Ovary (tissue), 10 donors: ENCODE measurements at places on chromosomes 6 and 20. TPM values are rescaled to one million over a fixed set of nuclear protein-coding genes. Genes with fewer than 3 reads are reported as not detected.

DNA sequence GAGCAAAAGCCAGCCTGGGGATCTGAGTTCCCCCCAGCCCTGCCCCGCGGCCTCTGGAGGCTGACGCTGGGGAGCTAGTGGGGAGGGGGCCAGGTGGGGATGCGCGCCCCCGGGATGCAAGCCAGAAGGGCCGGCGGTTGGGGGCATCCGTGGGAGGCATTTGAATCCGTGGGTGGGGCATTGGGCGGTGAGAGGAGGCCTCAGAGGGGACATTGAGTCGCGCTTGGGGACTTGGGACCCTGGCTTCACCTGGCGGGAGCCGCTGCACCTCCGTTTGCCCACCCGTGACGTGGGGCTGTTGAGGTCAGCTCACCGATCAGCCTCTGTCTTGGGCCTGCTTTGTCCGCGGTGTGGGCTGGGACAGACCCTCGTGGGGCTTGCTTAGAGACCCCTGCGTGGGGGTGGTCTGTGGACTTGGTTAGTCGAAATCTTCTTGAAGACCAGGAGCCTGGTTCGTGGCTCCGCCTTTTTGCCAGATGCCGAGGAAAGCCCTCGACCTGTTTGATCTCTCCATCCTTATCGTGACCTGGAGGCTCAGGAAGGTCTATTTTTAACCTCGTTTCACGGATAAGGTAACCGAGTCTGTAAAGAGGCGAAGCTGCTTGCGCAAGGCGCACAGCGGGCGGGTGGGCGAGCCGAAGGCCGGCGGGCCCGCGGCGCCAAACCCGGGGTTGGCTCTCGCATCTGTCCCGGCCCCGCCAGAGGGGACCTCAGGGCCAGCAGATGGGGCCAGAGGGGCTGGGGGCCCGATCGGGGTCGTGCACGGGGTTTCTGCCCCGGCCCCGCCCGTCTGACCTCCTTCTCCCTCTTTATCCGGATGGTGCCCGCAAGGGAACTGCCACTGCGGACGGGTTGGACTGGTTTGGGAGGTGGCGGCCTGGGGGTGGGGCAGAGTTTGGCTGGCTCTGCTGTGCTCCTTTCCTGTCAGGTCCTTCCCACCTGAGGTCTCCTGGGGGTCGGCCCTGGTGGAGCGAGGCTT lies 8.3 kb downstream of the FAM110A start:
- peak overlapping the region; percentile 24 for H3K4me3 ChIP-seq
- H3K27ac ChIP-seq: no peak overlapping the region
- H3K4me1 ChIP-seq: peaks cover 5% of the 10 kb centered on the region
- no peaks in the 10 kb centered on the region for H3K27me3 ChIP-seq
- no peak for DNase-seq

GRCh38 chr20:8518878-8519277 lies 386.8 kb downstream of the PLCB1 start:
- no peaks in the 10 kb centered on the region for H3K4me1 ChIP-seq
- no peaks in the 10 kb centered on the region for H3K27me3 ChIP-seq
- no peak overlapping the region for H3K4me3 ChIP-seq
- no peaks in the 10 kb centered on the region for H3K36me3 ChIP-seq

GRCh38 chr6:56816370-56816769 lies 138.5 kb upstream of the BEND6 start:
- no peak overlapping the region for H3K4me3 ChIP-seq
- DNase-seq: no peak
- H3K36me3 ChIP-seq: no peaks in the 10 kb centered on the region
- no peaks in the 10 kb centered on the region for H3K27me3 ChIP-seq
- peaks cover 2% of the 10 kb centered on the region for H3K4me1 ChIP-seq

CLIC5 gene
- total RNA-seq: 6.3 TPM

DNA sequence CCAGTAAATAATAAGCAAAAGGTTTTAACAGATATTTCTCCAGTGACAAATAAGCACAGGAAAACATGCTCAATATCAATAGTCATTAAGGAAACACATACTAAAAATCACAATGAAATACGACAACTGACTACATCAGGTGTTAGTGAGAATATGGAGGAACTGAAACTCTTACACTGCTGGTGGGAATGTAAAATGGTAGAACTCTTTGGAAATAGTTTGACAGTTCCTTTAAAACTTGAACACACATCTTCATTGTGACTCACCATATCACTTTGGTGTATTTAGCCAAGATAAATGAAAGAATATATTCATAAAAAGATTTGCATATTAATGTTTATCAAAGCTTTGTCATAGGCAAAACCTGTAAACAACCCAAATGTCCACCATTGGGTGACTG lies 11.3 kb upstream of the MAP3K5 start:
- no peaks in the 10 kb centered on the region for H3K27me3 ChIP-seq
- H3K4me3 ChIP-seq: no peak overlapping the region
- DNase-seq: no peak
- no peaks in the 10 kb centered on the region for H3K36me3 ChIP-seq
- no peaks in the 10 kb centered on the region for H3K4me1 ChIP-seq

TREM1 gene
- 1.1 TPM for total RNA-seq

DNA sequence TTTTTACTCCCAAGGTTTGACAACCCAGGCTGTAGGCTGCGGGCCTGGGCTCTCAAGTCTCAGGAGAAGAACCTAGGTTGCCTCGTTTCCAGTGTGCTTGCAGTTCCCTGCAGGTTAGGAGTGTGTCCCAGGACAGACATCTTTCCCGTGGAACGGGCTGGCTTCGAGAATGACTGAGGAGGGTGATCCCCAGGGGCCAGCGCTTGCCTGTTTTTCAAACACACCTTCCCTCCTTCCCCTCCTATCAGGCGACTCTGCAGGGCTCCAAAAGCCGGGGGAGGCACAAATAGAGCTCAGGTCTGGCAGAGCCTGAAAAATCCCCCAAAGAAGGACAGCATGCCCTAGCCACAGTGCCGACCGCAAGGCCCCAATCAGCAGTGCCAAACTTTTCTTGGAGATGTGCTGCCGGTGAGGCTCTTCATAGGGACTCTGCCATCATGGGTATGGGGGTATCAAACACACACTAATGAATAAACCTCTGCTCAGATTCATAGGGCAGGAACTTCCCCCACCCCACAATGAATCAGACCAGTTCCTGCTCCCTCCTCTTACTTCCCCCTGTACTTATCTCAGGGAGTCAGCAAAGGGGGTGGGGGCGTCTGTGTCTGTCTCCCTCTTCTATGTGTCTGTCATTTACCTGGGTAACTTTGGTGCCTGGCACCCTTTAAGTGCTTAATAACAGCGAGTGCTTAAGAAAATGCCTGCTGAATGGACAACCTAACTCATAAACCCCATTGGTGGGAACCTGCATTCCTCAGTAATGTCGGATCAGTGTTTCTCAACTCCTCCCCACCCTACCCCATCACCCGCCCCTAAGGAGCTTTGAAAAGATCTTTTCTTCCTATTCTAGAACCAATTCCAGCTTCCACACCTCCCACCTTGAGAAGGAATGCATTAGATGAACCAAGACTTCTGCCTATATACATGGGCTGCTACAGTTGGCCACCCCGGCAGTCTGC lies 1.6 kb downstream of the KCNG1 start:
- H3K4me3 ChIP-seq: peak overlapping the region; percentile 45
- H3K36me3 ChIP-seq: no peaks in the 10 kb centered on the region
- no peaks in the 10 kb centered on the region for H3K4me1 ChIP-seq
- no peak overlapping the region for H3K27ac ChIP-seq
- no peaks in the 10 kb centered on the region for H3K27me3 ChIP-seq
- DNase-seq: no peak

DNA sequence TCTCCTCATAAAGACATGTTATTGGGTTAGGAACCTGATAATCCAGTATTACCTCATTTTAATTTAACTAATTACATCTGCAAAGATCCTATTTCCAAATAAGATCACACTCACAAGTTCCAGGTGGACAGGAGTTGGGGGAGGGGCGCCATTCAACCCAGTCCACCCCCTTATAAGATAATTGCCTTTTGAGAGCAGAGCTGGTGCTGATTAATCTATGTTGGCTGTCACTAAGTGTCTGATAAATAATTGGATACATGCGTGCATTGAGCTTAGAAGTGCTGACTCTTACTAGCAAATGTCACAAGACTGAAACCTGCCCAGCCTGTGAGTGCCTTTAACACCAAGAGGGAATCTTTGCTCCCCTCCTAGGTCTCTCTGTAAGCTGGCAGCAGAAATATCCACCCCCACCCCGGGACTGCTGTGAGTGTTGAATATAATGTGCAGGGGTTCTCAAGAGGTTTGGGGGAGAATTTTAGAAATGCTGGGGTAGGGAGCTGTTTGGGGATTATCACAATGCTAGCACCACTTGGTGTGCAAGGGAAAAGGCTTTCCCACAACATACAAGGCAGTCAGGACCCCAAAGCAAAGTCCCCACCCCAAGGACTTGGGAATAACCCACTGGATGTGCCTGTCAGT lies 87.5 kb downstream of the ANKRD60 start:
- H3K4me3 ChIP-seq: no peak overlapping the region
- H3K27ac ChIP-seq: no peak overlapping the region
- H3K27me3 ChIP-seq: no peaks in the 10 kb centered on the region
- DNase-seq: no peak
- H3K4me1 ChIP-seq: peaks cover 7% of the 10 kb centered on the region
- H3K36me3 ChIP-seq: no peaks in the 10 kb centered on the region

DNA sequence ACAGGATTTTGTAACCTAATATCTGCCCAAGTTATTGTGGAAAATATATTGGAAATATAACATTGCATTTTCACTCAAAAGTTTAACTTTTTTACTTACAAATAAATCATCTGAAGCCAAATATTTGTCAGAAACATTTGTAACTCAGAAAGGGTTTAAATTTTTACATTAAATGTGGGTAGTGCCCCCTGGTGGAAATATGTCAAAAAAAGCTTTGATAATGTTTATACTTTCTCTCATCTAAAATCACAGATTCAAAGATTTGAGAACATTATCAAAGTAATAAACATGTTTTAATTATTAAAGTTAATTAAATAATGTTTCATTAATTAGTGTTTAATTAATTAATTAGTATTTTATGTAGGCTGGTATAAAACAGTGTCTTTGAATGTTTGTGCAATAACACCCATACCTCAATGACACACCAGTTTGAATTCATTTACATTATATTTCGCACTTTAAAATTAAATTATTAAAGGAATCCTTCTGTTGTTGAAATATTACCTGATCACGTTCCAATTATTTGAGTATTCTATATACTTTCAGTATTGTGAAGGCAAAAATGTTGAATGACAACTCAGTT lies 320.1 kb upstream of the FKBP1C start:
- DNase-seq: no peak
- H3K27ac ChIP-seq: no peak overlapping the region
- H3K27me3 ChIP-seq: no peaks in the 10 kb centered on the region
- no peaks in the 10 kb centered on the region for H3K36me3 ChIP-seq

DNA sequence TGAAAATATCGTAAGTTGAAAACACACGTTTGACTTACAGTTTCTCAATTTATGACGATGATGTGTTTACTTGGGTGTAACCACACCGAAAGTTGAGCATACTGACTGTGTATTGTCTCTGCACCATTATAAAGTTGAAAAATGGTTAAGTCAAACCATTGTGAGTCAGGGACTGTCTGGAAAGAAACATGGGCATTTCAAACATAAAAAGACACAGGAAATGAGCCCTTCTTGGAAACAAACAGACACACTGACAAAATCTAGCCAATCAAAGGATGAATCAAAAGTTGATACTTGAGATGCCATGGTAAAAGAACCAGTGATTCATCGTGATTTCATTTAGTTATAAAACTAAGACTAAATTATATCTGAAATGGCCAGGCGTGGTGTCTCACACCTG lies 5.3 kb downstream of the POPDC3 start:
- H3K4me1 ChIP-seq: no peaks in the 10 kb centered on the region
- H3K36me3 ChIP-seq: no peaks in the 10 kb centered on the region
- DNase-seq: no peak
